ENCODE measurements at places on chromosomes 5 and 9. TPM values are rescaled to one million over a fixed set of nuclear protein-coding genes. Genes with fewer than 3 reads are reported as not detected.

- DNase-seq = no peak
These were observed 8.4 kb upstream of the SCAI start for GRCh38 chr9:125151730-125152129.

The PHF24 gene
- polyA plus RNA-seq = 0.04 TPM

The TEK gene
- polyA plus RNA-seq = not detected

The SPINK6 gene
- polyA plus RNA-seq = not detected

- no peak for DNase-seq
These were observed 70.5 kb downstream of the CDKN2A start for GRCh38 chr9:21923694-21924093.

GRCh38 chr9:132881826-132882225 is 3.1 kb downstream of the SPACA9 start:
- no peak for DNase-seq

GRCh38 chr5:68543212-68543611 is 327.7 kb downstream of the PIK3R1 start:
- DNase-seq = no peak

GRCh38 chr5:149261246-149261645 is 10.4 kb upstream of the AFAP1L1 start:
- DNase-seq = peak; percentile 23

DNA sequence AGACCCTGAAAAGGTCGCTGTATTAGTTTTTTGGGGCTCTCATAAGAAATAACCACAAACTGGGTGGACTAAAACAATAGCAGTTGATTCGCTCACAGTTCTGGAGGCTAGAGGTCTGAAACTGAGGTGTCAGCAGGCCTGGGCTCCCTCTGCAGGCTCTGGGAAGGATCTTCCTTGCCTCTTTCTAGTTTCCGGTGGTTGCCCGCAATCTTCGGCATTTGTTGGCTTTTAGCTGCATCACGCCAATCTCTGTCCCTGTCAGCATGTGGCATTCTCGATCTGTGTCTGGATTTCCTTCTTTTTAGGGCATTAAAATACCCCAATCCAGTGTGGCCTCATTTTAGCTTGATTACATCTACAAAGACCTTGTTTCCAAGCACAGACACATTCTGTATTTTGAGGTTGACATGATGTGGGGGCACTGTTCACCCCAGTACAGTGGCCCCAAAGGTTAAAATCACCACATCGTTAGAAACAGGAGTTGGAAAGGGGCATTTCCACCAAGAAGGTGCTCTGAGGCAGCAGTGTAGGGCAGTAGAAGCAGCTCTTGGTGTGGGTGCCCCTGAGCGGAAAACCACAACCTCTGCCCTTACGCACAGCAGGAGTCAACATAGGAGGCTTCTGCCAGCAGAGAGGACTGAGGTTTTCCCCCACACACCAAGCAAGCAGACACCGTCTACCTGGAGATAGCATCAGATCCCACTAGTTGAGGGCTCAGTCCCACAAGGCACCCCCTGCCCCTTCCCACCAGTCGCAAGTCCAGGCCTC is 13.5 kb downstream of the ZNF79 start:
- no peak for DNase-seq

GRCh38 chr5:41334758-41335157 is 121.4 kb upstream of the C6 start:
- DNase-seq = no peak

- DNase-seq = no peak
These were observed 21.3 kb downstream of the NIPAL4 start for GRCh38 chr5:157481265-157481664.

GRCh38 chr9:13252852-13253251 is 26.6 kb downstream of the MPDZ start:
- DNase-seq = no peak

GRCh38 chr9:121557581-121558447 is 58.2 kb upstream of the GGTA1 start:
- DNase-seq = peak; percentile 66

The GTF2H2C gene
- polyA plus RNA-seq = 13.5 TPM

DNA sequence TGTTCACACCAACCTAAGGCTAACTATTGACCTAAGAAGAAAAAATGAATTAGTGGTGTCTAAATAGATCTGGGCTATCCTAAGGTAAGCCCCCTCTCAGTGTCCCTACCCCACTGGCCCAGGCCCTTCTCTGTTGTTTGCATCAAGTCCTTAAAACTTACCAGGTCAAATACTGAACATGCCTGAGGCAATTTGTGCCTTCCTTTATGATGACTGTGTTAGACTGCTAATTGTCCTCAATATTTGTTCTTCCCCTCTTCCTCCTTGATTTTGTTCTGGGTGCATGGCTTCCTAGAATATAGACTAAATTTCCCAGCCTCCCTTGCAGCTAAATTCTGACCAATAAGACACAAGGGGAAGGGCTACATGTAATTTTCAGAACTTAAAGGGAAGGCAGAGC is 199.9 kb downstream of the ADAMTS12 start:
- no peak for DNase-seq
